ENCODE measurements at places on chromosomes 2 and 18. TPM values are rescaled to one million over a fixed set of nuclear protein-coding genes. Genes with fewer than 3 reads are reported as not detected.

NTSR2 gene
- not detected for total RNA-seq

GRCh38 chr18:22822841-22823508, 110.2 kb upstream of the RBBP8 start:
- DNase-seq, result no peak

REEP1 gene
- 1.1 TPM for total RNA-seq

DNA sequence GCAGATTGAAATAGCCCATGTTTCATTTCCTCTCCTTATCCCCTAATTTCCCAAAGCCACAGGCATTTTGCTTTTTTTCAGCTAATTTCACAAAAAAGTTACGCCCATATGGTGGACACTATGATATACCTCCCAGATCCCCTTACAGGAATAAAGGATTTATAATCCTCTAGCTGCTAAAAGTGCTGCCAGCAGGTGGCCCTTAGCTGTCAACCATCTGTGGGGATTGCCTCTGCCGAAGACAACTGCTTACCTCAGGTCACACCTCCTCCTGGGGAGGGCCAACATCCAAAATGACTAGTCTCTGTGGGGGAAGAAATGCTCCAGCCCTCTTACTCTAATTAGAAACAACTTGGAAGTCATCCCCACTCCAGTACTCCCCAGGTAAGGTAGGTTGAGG, 61.0 kb upstream of the EPB41L3 start:
- DNase-seq, result no peak

GRCh38 chr2:78779761-78780160, 245.7 kb upstream of the REG3G start:
- DNase-seq, result no peak

- no peak for DNase-seq
Observed at GRCh38 chr2:9686061-9686460, 55.3 kb upstream of the YWHAQ start.

CENPA gene
- total RNA-seq, result 0.75 TPM

UGT1A4 gene
- total RNA-seq, result not detected

GTF2A1L gene
- total RNA-seq, result not detected

GRCh38 chr18:39198376-39198775, 1632.8 kb upstream of the CELF4 start:
- DNase-seq, result peak; percentile 58

IL18RAP gene
- total RNA-seq, result not detected

DNA sequence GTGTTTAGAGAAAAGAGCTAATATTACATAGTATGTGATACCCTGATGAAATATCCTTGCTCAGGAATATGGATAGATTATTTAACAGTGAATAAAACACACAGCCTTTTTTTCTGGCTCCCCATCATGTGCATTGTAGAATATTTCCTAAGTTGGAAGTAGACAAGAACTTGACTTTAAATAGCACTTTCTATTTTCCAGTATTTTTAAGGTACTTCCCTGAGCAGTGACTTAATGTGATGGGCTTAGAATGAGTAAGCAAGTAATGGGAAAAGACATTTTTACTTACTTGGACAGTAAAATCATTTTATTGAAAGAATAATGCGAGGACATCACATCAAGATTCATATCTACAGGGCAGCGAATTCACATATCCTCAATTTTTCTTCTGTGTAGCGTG, 176.7 kb upstream of the SLC8A1 start:
- DNase-seq, result no peak

DNA sequence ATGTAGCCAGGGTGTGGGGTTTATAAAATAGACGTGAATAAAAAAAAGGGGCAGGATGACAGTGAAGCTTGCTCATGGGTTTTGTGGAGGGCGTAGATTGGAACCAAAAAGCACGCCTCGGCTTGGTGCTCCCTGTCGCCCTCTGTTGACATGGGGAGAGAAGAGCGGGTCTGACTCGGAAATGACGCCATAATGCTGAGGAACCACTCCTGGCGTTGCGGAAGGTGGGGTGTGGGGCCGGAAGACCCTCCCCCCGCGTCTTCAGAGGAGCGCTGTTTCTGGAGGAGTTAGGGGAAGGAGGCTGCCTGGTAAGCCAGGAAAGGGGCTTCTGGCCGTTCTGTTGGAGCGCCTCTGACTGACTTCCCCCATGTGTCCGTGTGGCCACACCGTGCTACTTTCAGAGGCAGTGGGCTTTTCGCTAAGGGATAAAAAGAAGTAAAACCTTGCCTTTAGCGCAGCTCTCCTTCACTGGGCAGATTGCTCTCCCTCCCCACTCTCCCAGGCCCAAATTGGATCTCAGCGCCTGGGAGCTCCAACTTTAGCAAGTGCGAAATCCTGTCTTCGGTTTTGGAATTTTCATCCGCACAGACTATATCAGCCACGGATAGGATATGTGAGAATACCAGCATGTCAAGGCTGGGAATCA, 42.8 kb downstream of the PLEKHA3 start:
- peak; percentile 72 for DNase-seq

SRD5A2 gene
- total RNA-seq, result not detected

KIDINS220 gene
- total RNA-seq, result 47.8 TPM

DPYSL5 gene
- total RNA-seq, result 1.2 TPM

TFCP2L1 gene
- 0.05 TPM for total RNA-seq

GRCh38 chr2:53067533-53067932, 700.1 kb upstream of the CHAC2 start:
- no peak for DNase-seq
